Cardiac fibroblast (primary cell): ENCODE measurements at places on chromosomes 6 and 20.

DNA sequence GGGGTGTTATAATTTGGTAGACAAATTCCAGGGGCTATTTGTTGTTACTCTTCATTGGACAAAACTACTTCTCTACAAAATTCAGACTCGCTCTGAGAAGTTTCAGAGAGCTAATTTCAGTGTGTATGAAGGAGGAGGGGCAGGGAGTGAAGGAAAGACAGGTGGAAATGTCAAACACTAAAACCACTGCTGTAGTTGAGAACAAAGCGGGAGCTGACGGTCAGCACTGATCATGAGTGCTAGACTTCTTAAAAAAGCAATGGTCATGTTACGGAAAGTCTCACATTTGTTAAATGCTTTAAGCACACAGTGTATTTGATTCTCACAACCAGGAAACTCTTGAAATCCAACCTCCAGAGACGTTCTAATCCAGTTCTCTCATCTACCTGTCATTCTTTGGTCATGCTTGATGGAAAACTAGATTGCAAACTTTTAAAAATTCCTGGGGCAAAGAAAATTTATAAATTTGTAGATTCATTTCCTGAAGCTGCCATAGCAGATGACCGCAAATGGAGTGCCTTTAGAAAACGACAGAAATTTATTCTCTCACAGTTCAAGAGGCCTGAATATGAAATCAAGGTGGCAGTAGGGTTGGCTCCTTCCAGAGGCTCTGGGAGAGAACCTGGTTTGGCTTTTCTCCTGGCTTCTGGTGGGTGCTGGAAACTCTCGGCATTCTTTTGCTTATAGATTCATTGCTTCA lies 100.7 kb upstream of the CARMIL1 start:
- no peak for DNase-seq

DNA sequence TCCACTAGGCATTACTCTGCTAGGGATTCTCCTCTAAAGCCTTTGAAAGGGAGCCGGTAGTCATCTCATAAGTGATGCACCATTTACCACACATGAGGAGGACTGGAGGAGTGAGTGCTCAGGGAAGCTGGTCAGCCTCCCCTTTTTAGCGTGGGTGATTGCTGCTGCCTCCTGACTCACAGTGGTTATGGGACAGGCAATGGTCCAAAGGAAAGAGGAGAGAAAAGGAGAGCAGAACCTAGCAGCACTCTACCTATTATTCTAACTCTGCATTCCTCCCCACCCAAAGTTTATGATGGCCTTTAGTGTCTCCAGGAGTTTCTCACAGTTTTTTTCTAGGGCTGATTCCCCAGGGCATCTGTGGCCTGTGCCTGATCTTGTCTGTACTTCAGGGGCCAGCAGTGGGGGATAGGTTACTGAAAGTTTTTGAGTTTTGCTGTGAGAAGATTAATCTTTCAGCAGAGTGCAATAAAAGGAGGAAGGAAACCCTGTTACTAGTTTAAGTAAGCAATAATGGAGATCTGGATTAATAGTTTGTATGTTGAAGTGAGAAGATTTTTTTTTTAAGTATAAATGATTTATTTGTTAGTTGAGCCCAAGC lies 36.4 kb upstream of the GCLC start:
- DNase-seq: peak; percentile 55

- peak; percentile 73 for DNase-seq
Observed at GRCh38 chr20:17654649-17655285, 27.3 kb downstream of the RRBP1 start.

DNA sequence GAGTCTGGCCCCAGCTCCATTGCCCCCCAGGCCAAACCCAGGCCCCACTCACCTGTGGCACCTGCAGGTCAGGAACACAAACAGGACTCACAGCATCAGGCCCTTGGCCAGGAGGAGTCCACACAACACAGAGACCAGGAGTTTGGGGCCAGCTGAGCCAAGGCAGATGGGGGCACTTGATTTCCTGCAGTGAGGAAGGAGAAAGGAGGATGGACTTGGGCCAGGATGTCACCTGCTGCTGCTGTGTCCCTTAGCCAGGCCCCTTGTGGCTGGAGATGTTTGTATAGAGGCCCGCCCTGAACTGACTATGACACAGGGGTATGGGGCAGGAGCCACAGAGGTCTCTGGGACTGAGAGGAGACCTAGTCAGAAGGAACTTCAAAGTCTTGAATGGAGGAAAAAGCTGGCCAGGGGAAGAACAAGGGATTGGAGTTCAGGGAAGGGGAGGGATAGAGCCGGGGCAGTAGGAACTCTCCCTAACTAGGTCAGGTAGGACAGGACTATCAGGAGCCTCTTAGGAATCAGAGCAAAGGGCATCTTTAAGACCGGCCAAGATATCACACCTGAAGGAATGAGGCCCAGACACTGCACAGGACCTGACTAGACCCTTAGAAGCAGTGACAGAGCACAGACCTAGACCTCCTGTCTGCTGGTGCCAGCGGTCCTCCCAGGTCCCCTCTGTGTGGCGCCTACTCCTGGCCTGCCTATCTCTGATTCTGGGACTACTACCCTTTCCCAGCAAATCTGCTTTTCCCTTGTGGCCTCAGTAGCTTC lies 8.8 kb upstream of the TREML2 start:
- no peak for DNase-seq

GRCh38 chr20:11838076-11838636 lies 79.5 kb upstream of the BTBD3 start:
- no peak for DNase-seq

DNA sequence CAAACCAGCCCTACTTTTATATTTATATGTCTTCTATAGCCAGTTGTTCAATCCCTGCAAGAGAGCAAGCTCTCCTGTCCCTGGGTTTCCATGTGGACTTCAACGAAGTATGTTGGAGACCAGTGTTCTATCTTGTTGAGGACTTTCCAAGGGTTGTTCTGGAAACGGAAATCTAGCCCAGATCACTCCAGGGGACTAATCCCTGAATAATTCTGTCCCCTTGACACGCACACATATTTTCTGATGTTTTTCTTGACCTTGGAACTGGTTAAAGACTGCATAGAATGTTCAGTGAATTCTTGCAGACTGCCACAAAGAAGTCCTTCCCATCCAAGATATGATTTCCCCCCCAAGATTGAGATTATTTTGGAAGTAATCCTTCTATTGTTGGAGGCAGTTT lies 9.5 kb upstream of the MYLK2 start:
- no peak for DNase-seq

DNA sequence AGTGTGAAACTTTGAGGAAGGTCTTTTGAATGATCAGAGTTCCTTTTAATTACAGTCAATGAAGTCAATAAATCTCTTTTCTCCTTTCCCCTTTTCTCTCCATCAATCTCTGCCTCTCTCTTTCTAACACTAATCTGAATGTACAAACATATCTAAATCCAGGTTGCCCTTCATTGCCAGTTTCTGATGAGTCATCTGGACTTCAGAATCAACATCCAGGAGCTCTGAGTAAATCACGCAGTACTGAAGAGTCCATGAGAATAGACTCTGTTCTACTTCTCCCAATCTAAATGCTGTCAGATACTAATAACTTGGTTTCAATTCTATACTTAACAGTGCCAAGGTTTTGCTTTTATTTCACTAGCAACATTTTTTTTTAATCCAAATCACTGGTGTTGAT lies 238.7 kb upstream of the THEMIS start:
- peak; percentile 58 for DNase-seq

GRCh38 chr6:117616391-117617209 lies 14.3 kb upstream of the GOPC start:
- no peak for DNase-seq

DNA sequence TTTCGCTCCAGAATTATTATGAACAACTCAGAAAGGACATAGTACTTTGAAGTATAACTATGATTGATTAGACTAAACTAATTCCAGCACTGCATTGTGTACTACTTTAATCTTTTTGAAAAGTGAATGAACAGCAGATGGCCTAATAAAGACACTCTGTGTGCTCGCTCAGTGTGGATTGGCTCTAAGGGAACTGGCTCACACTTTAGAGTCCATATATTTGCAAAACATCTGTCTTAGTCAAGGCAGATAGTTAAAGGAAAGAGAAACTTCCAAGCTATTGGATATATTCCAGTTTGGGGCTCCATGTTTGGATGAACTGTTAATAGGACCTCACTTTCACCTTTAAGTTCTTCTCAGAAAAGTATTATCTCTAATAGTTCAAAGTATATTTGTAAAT lies 218.9 kb downstream of the EYA4 start:
- DNase-seq: no peak
